ENCODE measurements at places on chromosomes 12 and 14.

DNA sequence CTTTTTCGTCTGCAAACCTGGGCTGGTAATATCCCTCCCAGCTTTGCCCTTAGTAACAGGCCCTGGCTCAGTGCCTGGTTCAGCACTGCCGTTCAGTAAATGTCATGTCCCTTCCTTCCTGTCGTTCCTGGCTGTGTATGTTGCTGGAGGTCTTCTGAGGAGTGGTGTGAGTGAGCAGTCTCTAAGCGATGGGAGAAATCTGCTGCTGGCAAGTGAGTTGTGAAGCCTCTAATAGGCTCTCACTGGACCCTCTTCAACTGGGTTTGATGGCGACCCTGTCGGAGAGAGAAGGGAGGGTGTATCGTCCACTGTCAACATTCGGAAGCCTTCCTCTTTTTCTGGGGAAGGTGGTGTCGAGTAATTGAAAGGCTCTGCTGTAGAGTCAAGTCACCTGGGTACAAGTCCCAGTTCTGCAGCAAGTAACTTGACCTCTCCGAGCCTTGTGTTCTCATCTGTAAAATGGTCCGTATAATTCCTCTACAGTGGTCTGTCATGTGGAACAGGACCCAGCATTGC is 62.8 kb downstream of the HRK start:
- DNase-seq: no peak

DNA sequence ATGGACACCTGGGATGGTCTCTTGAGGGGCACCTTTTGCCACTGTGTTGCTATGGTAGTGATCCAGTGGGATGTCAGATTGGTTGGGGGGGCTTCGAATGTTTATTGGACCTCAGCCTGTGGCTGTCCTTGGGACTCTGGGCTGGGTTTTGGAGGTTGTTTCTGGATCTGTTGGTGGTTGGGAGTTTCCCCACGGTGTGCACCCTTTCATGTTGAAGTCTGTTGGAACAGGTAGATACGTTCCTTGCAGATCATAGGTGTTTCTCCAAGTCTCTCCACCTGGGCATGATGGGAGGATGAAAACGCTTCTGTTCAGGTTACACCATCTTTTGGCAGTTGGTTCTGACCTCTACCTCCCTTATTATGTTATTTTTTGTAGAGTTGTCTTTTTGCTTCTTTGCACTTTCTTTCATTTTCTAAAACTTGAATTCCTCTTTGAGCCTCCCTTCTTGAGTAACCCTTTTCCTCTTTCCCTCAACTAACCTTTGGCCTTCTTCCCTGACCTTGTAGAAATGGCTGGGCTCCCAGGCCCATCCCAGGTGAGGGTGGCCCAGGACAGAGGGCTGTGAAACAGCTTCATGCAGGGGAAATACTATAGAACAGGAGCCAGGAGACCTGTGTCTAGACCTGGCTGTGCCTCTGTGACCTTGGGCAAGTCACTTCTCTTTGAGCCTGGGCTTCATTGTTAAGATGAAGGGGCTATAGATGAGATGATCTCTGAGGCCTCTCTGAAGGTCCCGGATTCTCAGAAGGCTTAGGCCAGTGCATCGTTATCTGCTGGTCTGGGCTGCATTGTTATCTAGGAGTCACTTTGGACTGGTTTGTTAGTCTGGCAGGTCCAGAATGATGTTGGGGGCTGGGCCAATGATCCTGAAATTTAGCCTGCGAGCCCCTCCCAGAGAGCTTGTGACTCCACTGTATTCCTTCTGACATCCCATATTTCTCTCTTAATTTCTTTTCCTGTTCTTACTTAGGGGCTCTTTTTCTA is 2.0 kb downstream of the ATN1 start:
- DNase-seq: no peak

DNA sequence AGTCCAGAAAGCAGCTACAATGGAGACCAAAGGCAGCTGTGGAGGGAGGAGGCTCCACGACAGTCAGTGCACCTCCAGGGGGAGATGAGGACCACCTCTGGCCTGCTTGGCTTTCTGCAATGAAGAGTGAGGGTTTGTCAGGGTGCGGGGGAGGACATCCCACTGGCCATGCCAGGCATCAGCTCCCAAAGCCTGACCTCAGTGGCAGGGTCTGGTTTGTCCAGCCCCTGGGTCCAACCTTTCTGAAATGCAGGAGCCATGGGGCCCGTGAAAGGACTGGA is 35.2 kb downstream of the SLC6A12 start:
- no peak for DNase-seq

DNA sequence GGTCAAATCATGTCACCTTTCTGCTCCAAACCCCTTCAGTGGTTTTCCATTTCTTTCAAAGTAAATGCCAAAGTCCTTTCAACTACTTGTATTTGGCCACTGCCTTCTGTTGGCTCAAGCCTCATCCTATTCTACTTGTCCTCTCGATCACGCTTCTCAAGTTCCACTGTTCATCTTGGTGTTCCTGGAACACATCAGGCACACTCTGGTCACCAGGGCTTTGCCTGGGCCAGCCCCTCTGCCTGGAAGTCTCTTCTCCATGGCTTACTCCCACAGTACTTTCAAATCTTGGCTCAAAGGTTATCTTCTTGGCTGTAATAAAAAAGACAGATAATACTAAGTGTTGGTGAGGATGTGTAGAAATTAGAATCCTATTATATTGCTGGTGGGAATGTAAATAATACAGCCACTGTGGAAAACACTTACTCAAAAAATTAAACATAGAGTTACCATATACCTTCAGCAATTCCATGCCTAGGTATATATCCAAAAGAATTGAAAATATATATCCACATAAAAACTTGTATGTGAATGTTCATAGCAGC is 17.3 kb upstream of the PPFIBP1 start:
- no peak for DNase-seq

- DNase-seq: no peak
Measured at GRCh38 chr12:65492998-65493912, 214.8 kb downstream of the MSRB3 start.

GRCh38 chr12:89621521-89621920 is 87.1 kb downstream of the ATP2B1 start:
- no peak for DNase-seq

DNA sequence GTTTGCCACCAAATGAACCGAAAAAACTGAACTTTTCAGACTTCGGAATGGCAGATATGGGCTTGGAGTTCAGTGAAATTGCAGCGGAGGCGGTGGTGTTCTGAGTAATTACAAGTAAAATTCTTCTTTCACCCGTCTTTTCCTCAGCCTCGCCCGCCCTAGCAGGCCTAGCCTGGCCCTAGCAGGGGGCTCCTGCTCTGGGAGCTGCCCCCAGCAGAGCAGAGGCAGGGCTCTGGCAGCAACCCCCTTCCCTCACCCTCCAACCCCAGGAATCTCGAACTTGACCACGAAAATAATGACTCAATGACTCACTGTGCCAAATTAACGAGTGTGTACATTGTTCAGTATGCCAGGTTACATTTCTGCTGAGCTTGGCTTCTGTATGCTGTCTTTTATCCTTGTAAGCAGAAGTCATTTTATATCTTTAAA is 1.1 kb downstream of the PAPLN start:
- DNase-seq: no peak

DNA sequence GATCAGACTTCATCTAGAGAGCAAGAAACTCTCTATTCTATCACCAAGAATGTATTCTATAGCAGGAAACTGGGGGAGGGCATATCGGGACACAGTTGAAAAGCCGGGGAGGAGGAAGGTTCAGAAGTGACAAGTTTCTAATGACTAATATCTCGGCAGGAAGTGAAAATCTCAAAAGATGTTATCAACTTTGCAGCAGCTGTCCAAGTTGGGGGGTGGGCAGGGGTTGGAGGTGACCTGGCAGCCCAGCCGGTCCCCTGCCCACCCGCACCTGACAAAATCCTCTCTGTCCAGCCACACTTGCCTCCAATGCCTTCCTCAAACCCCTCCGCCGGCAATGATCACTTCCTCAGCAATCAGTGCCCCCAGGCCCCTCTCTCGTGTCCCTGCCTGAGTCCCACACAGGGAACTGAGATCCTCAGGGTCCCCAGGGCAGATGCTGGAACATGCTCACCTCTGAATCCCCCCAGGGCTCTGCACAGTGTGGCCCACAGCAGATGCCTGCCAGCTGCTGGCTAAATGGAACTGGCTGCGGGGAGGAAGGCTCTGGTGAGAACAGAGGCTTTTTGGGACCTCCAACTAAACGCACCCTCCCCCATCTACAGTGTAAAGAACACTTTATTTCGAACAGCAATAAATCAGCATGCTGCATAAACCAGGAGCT is 43.9 kb downstream of the CCDC88C start:
- peak; percentile 30 for DNase-seq

DNA sequence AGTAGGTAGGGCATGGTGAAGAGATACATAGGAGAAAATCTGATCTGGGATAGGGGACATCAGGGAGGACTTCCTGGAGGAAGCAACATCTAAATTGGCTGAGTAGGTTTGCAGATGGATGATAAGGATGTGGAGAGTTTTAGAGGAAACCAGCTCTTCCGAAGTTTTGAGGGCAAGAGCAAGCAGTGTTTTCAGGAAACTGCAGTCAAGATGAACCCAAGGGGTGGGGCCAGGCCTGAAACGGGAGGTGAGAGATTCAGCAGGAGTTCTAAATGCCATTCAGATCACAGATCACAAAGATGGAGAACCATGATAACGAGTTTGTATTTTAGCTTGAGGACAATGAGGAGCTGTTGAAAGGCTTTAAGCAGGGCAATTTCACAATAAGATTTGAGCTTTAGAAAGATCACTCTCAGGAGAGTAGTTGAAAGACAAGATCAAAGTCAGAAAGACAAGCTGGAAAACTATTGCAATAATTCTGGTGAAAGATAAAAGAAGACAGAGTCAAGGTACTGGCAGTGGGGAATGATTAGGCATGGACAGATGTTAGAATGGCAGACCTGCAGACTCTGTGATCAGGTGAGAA is 70.1 kb upstream of the PLXNC1 start:
- no peak for DNase-seq

Measured in activated CD8-positive, alpha-beta memory T cell treated with anti-CD3 and anti-CD28 coated beads for 1 hour (primary cell).